HEK293T (cell line): ENCODE measurements at places on chromosomes 5 and 9.

DNA sequence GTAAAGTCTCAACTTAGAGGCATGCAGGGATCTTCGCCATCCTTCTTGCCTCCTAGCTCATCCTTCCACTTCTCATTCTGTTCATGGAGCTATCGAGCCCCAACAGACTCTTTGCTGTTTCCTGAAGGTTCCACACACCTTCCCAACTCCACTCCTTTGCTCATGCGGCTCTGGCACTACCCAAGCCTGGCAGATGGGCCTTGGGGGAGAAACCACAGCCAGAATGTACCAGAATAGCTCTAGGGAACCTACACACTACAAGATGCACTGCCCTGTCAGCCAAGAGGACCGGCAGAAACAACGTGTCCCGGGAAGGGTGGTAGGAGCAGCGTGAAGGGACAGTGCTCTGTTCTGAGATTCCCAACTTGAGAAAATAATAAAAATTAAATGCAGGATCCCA, 178.9 kb downstream of the GABBR2 start:
- no peak for DNase-seq

- peak; percentile 28 for DNase-seq
Observed at GRCh38 chr5:135020111-135020895, 13.7 kb downstream of the PITX1 start.

- DNase-seq = no peak
Observed at GRCh38 chr9:75156858-75157257, 68.5 kb downstream of the OSTF1 start.

- no peak for DNase-seq
Observed at GRCh38 chr9:78167356-78167755, 68.5 kb upstream of the CEP78 start.

DNA sequence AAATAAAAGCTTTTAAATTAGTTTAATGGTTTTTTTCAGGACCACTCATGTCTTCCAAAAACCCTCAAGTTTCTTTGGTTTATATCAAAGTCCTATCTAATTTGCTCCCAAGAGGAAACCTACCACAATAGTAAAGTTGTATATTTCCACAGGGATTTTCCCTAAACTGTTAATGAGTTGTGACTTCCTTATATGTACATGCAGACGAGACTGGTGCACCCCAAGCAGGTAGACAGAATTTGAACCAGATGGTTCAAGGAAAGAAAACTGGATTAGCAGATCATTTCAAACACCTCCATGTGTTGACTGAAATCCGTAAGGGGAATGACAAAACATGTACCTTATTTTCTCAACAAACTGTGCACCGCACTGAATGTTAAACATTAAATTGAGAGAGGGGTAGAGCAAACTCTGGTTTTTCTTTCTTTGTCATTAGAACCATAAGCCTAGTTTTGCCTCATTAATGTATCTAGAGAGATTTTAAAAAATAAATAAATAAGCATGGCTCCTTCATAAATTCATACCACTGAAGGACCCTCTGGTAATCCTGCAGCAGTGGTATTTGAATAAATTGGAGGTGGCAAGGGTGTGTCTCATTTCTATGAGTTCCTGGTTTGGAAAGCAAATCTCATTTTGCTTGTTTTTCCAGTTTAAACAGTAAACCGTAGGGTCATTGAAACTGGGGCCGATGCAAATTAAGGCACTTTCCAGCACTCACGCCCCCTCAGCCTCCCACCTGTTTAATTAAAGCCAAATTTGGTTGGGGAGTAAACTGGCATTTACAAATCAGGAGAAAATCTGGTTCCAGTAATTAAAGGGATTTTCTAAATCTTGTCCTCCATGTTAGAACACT, 51.1 kb downstream of the ENC1 start:
- no peak for DNase-seq

DNA sequence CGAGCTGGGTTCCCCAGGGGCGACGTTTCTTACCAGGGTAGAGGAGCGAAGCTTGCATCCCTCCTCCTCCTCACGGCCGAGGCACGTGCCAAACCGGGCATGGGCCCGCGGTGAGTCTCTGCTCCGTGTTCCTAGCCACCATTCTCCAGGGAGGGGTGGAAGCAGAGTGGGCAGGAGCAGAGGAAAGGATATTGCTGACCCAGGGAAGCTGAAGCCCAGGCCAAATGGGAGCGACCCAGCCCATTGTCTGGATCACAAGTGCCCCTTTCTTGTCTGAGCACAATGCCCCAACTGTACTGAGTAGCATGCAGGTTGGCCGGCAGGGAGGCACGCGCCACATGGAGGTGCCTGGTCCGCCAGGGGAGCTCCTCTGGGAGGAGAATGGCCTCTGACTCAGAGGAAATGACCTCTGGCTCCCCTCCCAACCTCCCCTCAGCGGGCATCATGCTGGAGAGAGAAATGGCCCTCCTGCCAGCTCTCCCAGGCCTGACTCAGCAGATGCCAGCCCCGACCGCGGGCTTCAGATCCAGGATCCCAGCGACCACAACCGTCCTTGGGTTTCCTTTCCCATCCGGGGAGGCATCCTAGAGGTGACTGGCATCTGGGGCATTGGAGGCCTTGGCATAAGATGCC, 1.1 kb downstream of the PRR7 start:
- no peak for DNase-seq

DNA sequence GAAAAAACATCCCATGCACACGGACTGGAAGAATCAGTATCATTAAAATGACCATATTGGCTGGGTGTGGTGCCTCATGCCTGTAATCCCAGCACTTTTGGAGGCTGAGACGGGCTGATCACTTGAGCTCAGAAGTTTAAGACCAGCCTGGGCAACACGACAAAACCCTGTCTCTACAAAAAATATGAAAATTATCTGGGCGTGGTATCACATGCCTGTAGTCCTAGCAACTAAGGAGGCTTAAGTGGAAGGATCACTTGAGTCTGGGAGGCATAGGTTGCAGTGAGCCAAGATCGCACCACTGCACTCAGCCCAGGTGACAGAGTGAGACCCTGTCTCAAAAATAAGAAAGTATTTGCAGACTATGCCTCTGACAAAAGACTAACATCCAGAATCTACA, 68.4 kb downstream of the TTC39B start:
- DNase-seq = no peak

DNA sequence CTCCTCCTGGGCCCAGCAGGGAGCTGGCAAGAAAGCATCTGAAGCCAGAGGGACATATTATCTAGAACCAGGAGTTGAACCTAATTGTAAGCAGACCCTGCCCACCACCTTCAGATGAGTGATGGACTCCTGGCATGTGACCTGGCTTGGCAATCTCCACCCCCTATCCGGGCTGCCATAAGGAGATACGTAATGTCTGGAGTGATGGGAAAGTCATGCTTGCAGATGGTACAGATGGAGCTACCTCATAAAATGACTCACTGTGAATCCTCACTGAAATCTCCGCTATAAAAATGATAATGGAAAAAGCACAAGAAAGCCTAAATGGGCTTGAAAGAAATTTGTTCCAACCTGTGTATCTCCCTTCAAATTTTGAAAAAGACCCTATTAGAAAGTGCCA, 157.5 kb downstream of the DMRT2 start:
- DNase-seq = no peak
